NCI-H1092 (cell line): ENCODE measurements at places on chromosomes 11 and 22.
A peak's percentile ranks its signal among the peaks of the same experiment; 100 is the strongest.

- no peak for DNase-seq
Observed at GRCh38 chr11:95904009-95904650, 19.8 kb downstream of the MTMR2 start.

DNA sequence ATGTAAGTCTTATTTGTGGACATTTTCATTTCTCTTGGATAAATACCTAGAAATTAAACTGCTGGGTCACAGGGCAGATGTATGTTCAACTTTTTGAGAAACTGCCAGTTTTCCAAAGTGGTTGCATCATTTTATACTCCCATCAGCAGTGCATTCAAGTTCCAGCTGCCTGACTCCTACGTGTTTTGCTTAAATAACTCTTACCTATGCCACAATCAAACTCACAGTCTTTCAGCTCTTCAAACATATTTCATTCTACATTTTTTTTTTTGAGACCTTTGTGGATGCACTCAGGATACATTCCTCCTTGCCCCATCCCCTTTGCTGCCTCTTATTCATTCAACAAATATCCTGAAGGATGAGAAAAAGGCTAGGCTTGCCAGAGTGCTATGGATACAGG, 9.2 kb downstream of the TCF20 start:
- no peak for DNase-seq

DNA sequence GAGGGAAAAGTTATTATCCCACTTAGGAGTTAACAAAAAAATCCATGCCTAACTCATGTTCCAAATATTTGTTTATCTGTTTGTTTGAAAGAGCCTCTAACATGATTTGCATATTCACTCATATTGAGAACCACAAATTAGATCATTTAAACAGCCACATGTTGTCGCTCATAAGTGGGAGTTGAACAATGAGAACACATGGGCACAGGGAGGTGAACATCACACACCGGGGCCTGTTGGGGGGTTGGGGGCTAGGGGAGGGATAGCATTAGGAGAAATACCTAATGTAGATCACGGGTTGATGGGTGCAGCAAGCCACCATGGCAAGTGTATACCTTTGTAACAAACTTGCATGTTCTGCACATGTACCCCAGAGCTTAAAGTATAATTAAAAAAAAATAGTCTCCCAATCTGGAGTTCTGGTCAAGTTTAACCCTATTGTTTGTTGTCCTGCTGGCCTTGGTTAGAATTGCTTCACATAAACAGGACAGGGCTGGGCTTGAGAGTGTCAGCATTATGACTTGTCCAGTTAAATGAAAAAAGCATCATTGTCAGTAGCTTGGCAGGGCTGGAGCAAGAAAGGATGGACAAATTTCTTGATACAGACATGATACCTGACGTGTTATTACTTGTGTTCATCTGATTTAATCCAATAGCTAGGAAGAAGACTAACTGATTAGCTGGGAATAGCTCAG, 57.8 kb upstream of the PSMA1 start:
- no peak for DNase-seq

DNA sequence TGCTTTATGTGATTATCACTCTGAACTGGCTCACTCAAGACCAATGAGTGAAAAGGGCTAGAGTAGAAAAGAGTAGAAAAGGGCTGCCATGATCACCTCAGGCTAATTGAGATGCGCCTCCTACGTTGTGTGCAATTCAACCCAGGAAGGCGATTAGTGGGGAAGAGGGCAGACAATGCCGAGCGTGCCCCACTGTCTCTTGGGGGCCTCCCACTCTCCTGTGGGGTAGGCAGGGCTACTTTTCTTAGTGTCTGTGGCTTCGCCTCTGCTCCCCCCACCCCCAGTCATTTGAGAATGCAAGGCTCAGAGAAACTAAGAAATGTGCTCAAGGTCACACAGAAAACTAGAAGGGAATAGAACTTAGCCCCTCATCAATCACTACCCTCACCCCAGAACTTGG, 57.7 kb upstream of the RASD2 start:
- no peak for DNase-seq

DNA sequence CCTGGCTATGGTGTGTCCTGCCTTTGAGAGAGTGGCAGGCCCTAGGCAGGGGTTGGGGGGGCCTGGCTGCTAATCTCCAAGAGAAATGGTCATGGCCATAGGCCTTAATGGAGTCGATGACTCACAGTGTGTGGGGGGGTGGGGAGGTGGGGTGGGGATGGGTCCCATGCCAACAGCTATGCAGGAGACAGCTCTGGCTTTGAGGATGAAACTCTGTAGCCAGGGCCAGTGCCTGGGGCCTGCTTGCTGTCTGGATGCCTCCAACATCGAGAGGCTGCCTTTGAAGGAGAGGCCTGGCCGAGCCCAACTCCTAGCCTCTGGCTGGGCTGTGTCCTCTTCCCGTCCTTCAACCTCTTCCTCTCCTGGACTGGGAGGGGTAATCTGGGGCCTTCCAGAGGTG, 23.9 kb upstream of the TSPAN18 start:
- no peak for DNase-seq

DNA sequence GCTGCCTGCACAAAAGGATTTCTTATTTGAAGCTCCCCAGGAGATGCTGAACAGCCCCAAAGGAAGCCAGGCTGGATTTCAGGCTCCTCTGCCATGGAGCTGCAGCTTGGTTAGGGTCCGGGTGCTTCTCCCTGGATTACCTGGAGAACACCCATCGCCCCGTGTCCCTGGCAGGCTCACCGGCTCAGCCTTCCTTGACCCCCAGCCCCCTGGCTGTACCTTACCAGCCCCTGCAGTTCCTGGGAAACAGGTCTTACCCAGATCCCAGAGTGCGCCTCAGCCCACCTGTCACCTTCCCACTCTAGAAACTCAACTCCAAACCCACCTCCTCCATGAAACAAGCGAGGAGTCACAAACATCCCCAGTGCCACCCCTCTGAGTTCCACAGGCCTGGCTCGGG, 45.3 kb upstream of the CD5 start:
- DNase-seq: no peak

GRCh38 chr22:48800036-48800885, 1027.4 kb downstream of the BRD1 start:
- no peak for DNase-seq

GRCh38 chr11:123560006-123560405, 94.4 kb downstream of the SCN3B start:
- peak; percentile 85 for DNase-seq

DNA sequence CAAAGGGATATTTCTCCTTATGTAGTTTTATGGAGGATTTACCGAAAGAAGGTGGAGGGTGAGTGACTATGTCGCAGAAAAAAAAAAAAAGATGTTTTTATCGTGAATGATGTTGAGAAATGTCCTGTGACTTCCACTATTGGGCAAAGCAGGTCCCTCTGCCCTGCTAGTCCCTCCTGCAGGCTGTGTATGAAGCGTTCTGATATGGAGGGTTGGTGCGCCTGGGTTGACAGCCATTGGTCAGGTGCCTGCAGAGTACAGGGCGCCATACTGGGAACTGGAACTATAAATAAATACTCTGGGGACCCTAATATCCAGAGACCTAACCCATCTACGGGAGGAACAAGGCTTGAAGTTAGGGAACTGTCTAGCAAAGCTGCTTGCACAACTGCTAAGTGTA, 1.5 kb downstream of the IL17RA start:
- no peak for DNase-seq

GRCh38 chr22:24437741-24438328, 10.4 kb downstream of the ADORA2A start:
- DNase-seq: no peak
